ENCODE measurements at places on chromosomes 16 and 17. TPM values are rescaled to one million over a fixed set of nuclear protein-coding genes. Genes with fewer than 3 reads are reported as not detected.

DNA sequence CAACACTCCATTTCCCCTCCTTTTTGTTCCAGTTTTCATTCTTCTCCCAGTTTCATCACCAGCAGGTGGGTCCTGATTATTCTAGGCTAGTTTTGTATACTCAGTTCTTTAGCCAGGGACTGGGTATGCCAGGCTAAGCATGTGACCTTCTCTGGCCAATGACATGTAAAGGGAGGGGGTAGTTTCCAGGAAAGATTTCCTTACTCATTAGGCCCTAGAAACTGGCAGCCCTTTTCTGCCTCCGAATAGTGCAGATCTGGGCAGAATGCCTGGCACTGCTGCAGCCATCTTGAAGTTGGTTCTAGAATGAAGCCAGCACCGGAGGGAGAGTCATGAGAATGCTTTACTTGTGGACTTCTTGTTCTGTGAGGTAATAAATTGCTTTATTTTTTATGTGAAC, 126.9 kb upstream of the AXIN2 start:
- no peak for DNase-seq

Gene TBC1D3E
- total RNA-seq: not detected

GRCh38 chr16:3776316-3776715, 59.0 kb upstream of the TRAP1 start:
- no peak for DNase-seq

- peak; percentile 36 for DNase-seq
These were observed 197.6 kb downstream of the XYLT1 start for GRCh38 chr16:17273142-17273561.

GRCh38 chr17:4003131-4003500, 38.9 kb upstream of the ATP2A3 start:
- no peak for DNase-seq

Gene OR4D1
- total RNA-seq: not detected

DNA sequence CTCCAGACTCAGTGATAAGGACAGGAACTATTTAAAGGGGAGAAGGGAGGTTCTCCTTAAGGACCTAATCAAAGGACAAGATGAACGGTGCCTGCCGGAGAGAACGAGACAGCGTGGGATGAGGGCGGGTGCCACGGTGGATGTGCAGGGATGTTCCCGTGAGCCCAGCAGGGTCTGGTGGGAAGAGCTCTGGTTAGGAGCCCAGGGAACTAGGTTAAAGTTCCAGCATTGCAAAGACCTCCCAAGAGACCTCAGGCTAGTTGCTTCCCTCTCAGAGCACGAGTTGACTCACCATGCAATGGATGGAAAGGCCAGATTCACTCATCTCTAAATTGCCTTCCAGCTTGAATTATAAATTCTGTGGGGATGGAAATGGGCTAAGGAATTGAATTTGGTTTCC, 14.7 kb downstream of the CCR7 start:
- peak; percentile 14 for DNase-seq

Measured in Caco-2 (cell line).